Stimulated activated naive CD8-positive, alpha-beta T cell treated with anti-CD3 and anti-CD28 coated beads, Interleukin-15, amount 100 ng/mL, for 72 hours (primary cell): ENCODE measurements at places on chromosomes 1 and 21.

DNA sequence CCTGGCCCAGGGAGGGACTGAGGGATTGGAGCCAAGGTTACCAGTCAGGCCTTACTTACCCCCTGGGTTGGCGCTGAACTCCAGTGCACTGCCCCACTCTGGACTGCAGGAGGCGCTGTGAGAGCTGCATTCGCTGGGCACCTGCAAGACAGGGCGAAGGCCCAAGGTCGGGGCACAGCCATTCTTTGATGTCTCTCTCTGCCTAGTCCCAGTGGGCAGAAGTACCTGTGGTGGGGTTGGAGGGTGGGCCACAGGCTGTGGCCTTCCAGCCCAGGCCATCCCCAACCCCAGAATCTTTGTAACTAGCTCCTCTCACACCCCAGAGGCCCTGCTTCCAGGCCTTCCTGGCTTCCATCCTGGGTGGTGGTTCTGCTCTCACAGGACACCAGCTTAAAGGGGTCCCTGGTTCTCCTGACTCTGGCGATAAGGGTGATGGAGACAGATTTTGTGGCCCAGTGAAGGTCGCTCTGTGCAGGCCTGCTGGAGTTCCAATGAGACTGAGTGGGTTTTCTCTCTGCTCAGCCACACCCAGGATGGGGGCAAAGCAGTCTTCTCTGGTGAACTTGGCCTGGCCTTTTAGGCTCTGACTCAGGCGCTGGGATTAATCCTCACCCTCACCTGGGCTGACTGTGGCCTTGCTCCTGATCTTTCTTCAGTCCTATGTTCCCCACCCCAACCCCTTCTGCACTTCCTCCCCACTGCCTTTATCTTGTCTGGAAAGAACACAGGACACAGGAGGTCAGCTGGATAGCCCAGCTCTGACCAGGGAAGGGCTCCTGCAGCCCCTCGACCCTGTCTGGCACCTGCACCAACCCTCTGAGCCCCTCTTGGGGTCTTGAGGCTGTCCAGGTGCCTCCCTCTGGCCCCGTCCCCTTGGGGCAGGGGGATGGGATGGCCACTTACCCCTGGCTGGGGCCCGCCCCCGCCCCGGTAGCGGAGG, 954 bp downstream of the MYOG start:
- DNase-seq: no peak

- DNase-seq: no peak
These were observed 15.0 kb downstream of the TM2D1 start for GRCh38 chr1:61709908-61710289.

DNA sequence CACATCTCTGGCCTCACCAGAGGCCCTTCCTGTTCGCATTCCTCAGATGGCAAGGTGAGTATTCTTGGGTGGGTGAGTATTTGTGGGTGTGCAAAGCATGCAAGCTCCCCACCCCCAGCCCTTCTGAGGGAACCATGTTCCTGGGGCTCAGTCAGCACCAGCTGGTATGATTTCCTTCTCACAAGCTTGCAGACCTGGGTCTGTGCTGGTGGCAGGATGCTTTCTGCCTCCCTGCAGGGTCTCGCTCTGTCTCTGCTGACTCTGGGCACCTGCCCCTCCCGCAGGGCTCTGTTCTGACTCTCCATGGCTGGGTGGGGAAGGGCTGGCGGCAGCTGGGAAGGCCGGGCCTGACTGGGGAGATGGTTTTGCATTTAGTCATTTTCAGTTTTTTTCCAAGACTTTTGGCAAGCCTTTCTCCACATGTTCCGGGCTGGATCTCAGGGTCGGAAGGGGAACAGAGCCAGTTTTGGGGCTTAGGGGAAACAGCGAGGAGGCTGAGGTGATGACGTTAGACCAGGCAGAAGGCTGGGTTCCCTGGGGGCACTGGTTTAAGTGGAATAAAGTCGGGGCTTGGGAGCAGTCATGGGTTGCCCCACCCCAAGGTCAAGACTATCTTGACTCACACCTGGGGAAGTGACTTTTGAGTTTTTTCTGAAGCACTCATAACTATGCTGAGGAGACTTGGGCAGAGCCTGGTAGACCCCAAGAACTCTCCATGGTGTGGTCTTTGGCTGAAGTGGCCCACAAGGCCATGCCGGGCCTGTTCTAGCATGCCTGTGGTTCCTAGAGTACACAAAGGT, 6.2 kb downstream of the RASSF5 start:
- no peak for DNase-seq

- no peak for DNase-seq
These were observed 15.1 kb downstream of the VCAM1 start for GRCh38 chr1:100734676-100735075.

- no peak for DNase-seq
These were observed 430 bp downstream of the BTG2 start for GRCh38 chr1:203305809-203306088.

GRCh38 chr1:39776886-39777285, 5.7 kb upstream of the OXCT2 start:
- no peak for DNase-seq

DNA sequence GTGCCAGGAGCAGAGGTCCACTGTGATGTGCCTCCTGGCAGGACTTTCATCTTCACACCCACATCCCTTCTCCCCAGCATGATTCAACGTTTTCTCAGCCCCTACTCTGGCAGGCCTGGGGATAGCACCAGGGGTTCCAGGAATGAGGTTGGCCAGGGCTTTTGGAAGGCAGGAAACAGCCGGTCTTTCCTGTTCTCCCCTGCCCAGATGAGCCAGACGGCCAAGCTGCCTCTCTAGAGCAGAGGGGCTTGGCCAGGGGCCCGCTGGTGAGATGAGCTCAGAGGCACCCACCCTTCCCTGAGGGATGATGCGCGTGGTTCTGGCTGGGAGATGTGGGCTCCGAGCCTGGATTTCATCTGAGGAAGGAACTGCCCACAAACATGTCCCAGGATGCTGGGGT, 4.3 kb upstream of the MFAP2 start:
- DNase-seq: no peak

GRCh38 chr1:55073187-55073916, 34.0 kb downstream of the PCSK9 start:
- DNase-seq: no peak

DNA sequence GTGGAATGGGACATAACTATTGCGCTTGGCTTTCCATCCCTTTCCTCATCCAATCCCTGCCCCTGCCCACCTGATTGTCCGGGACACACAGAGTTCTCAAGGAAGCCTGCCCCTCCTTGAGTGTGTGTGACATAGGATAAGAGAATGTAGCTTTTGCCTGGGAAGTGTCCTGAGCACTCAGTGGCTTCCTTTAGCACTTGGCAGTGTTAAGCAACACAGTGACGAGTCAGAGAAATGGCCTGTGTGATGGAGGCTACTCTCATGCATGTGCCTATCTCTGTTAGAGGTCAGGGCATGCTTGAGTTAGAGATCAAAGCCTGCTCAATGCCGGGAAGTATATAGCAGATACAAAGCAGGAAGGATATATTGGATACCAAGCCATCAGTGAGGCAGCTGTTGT, 289.5 kb downstream of the SIPA1L2 start:
- no peak for DNase-seq

DNA sequence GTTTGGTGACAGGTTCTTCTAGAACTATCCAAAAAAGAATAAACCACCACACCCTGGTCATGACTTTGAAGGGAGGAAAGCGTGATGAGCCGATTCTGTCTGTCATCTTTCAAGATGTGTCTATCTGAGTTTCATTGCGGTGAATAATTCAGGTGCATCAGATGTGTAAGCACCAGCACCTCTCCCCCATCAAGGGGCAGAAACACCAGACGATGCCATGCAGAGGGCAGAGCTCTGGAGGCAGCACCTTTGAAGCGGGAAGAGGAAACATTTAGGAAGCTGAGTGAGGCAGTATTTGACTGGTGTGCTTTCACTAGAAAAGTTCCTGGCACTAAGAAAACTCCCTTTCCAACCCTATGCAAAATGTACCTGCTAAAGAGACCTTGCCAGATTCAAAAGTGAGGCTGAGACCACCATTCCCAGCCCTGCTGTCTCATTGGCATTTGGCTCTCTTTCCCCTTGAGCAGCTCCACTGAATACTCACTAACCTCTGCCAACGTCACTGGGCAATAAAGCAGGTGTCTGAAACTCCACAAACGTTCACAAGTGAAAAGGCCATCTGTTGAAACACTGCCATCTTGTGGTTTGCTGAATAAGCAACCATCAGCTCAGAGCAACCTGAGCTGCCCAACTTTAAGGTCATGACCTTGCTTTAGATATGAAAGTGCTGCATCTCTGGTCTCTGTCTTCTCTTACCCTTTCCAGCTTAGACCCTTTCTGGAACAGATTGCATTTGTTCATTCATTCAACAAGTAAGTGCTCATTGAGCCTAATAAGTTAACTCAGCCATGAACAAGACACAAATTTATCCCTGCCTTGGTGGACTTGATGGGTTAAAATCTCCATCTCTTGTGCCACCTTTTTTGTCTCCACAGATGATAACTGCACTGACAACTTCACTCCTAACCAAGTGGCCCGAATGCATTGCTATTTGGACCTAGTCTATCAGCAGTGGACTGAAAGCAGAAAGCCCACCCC, 228.6 kb downstream of the PAPPA2 start:
- DNase-seq: peak; percentile 9

- no peak for DNase-seq
These were observed 45.4 kb downstream of the CDC14A start for GRCh38 chr1:100397681-100398080.

DNA sequence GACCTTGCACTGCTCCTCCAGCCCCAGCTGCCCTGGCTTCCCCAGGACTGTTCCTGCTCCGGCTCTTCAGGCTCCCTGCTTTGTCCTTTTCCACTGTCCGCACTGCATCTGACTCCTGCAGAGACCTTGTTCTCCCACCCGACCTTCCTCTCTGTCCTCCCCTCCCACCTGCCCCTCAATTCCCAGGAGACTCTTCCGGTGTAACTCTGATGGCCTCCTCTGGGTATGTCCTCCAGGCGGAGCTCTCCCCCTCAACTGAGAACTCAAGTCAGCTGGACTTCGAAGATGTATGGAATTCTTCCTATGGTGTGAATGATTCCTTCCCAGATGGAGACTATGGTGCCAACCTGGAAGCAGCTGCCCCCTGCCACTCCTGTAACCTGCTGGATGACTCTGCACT, 550 bp downstream of the ACKR1 start:
- DNase-seq: no peak

- no peak for DNase-seq
These were observed 2.7 kb downstream of the ZBED6 start for GRCh38 chr1:203797948-203798655.

DNA sequence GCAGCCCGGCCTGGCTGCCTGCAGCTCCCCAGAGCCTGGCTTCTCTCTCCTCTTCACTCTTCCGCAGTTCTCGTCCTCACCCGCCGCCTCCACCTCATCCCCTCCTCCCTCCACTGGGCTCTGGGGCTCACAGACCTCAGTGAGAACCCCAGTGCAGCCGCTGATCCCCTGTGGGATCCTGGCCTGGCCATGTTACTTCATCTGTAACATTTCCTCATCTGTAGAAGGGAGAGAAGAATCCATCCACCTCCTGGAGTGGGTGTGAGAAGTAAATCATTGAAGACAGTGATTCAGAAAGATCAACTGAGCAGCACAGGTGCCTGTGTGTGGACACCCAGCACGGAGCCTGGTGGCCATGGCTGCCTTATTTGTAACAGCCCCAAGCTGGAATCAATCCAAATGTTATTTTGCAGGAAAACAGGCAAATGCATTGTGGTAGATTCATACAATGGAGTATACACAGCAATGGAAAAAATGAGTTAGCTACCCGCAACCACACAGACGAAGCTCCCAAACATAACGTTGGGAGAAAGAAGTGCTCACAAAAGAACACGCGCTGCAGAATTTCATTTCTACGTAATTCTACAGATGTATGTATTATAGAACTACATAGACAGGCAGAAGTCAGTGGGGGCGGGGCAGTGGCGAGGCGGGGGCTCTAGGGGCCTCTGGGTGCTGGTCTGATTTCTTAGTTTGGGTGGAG, 8.7 kb downstream of the LAPTM5 start:
- DNase-seq: peak; percentile 54

DNA sequence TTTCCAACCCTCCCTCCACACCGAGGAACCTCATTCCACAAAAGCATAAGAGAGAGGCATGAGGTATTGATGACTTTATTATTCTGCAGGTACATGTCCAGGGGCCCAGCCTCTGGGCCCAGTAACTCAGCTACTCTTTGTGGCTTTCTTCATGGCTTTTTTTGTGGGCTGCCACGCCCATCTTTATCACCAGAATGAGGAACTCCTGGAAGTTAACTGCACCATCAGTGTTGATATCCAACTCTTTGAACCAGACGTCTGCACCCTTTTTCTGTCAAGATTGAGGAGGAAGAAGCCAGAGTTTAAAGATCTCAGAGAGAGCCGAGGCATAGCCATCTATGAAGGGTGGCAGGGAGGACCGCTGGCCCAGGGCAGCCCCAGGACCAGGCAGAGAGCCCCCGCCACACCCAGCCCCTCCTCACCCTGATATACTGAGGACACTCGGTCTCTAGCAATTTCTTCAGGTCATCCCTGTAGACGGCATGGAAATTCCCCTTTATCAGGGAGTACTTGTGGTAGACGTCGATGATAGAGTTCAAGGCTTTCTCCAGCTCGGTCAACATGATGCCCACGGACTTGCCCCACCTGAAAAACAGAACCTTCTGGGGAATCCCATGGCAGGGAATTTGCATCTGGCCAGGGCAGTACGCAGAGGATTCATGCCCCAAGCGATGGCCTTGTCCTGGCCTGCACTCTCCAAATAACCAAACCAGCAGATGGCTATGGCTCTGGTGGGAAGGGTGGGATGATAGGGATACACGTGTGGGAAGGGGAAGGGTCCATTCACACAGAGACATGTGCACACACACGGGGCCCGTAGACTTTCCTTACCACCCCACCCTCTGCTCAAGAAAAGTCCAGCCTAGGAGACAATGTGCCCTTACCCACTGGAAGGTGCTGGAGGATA, 647 bp downstream of the S100A8 start:
- no peak for DNase-seq

GRCh38 chr1:164565357-164565756, 6.4 kb downstream of the PBX1 start:
- DNase-seq: no peak

DNA sequence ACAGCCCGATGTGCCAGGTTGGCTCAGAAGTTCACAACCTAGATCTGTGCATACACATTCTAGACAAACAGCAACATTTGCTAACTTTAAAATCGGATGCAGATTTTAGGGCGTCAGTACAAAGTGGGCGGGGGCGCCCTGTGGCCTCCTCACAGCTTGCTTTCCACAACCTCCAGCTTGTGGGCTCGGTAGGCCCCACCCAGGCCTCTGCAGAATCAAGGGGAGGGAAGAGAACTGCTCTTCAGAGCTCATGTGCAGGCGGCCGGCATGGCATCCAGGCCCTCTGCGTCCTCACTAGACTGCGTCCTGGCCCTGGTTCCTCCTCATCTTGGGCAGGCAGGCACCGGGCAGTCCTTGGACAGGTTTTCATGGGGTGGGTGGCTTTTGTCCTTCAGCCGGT, 59.3 kb downstream of the AJAP1 start:
- DNase-seq: no peak
